Activated CD4-positive, alpha-beta T cell treated with anti-CD3 and anti-CD28 coated beads, Interleukin-2, amount 10 ng/mL, durations not matched to agents 24 days and 14 days (primary cell): ENCODE measurements at places on chromosomes 3 and 15.

- no peak for DNase-seq
Observed at GRCh38 chr3:97820780-97821179, 1.0 kb upstream of the CRYBG3 start.

DNA sequence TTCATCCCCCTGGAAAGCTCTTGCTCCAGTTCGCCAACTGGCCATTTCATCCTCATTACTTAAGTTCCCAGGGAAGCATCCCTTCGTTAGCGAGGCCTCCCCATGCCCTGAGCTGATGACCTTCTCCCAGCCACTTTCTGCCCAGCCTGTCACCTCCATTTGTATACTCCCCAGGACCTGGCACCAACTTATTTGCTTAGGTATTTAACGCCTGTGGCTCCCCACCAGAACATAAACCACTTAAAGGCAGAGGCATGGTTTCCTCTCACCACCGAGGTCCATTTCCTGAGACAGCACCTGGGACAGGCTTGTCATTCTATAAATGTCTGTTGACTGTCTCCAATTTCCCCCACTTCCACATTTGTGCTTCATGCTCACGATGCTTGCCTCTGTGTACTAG lies 189.0 kb downstream of the ZNF621 start:
- no peak for DNase-seq

- DNase-seq: no peak
Observed at GRCh38 chr15:81666839-81667238, 292.8 kb upstream of the TMC3 start.

DNA sequence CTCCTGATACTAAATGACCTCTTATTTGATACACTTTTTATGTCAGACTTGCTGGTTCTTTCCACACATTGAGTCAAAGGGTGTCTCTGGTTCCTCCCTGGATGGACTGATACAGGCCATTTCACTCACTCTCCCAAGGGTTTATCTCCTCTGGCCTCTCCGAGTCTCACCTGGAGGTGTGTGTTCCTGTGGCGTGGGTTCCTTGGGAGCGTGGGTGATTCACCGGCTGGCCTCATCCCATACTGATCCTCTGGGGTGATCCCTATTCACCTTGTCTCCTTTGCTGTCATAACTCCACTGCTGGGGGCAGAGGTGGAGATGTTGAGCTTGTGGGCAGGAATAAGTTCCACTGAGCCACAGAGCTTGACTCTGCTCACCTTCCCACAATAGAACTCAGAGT lies 61.1 kb downstream of the ST6GAL1 start:
- DNase-seq: no peak

DNA sequence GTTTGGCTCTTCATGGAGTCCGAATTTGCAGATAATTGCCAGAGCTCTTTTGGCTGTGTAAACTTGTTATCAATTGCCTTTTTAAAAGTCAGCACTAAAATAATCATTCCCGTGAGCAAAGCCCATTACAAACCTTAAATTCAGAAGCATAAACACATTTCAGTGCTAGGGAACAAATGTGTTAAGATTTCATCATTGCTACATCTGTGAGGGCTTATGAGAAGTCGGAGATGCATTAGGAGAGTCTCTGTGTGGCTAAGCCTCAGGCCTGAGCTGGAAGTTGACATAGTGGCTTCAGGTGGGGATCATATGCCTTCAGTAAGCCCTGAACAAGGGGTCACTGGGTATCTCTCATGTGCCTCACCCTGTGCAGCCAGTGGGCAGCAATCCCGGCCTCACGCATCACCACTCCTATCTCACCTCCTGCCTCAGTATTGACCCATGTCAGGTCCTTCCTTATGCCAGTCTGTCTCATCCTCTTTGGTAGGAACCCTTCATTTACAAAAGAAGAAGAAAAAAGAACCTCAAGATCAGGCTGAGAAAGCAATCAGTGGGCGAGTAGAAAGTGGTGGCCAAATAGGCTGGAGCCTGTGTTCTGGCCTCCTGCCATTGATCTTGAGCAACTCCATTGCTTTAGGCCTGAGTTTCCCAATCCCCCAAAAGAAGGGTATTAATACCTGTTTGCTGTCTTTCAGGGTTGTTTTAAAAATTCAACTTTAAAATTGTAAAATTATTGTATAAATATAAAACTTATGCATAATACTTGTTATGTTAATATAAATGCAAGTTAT lies 233.5 kb downstream of the IL20RB start:
- peak; percentile 33 for DNase-seq

DNA sequence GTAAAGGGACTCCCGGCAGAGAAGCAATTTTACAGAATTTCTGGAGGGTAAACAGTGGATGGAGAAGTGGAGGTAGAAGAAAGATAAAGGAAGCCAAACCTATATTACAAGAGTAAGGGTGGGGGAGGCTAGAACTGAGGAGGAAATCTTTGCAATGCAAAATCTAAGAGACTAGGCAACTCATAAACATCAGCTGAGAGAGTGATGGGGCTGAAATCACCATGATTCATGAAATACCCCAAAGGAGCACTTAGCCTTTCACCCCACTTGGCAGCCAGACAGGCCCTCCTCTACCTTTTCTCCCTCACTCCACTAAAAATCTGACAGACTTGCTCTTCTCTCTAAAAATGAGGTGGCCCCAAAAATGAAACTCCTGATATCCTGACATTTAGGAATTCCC lies 19.5 kb upstream of the ZBTB38 start:
- DNase-seq: no peak

GRCh38 chr3:56355570-56356185 lies 112.6 kb downstream of the ERC2 start:
- no peak for DNase-seq

DNA sequence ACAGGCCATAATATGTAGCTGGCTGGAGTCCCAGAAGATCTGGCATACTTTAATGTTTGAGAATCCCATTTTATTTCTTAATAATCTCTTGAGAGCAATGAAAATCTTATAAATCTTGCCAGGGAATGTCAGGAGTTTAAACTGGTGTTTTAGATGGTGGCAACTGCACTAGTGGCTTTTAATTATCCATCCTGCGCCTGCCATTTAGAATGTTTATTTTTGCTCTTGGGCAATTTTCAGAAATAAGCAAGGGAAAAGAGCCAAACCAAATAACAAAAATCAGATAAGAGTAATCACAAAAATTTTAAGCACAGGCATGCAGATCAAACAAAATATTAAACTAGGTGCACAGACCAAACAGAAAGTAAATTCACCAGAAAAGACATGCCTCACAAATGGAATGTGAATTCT lies 41.9 kb upstream of the UBP1 start:
- DNase-seq: peak; percentile 12

GRCh38 chr15:77025083-77025901 lies 30.4 kb downstream of the PSTPIP1 start:
- DNase-seq: no peak

DNA sequence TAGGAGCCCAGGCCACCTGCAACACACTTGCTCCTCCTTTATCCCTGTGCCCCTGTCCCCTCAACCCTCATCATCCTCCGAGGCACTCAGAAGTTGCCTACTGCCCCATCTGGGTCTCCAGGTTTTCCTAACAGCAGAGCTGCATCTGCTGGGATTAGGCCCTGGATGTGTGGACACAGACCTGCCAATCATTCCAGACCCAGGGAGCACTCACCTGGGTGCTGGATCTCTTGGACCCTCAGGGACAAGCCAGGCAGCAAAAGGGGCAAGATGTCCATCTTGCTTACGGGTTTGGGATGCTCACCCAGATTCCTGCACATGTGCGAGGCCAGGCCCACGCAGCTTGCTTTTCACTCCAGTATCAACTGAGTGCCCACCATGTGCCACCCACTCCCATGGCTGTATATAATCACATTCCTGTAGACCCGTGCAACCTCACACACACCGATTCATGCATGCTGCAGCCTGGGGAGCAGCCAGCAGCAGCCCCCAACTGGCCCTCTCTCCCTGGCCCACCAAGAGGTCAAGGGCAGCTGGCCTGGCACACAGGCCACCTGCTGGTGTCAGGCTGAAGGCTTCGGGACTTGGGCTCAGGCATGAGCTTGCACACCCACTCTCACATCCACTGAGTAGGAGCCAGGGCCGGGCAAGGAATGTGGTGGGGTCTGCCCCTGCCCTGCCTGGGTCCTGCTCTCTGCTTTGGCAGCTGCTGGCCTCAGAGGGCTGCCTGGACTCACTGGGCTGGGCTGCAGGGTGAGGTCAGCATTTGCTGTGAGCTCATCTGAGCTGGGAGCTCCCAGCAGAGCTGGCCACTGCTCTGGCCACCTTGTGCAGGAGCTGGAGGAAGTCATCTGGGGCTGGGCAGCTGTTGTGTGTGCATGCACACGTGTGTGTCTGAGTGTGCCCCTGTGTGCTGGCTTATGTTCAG lies 14.9 kb downstream of the PRKCD start:
- no peak for DNase-seq

GRCh38 chr3:127763816-127764215 lies 58.5 kb downstream of the MGLL start:
- no peak for DNase-seq

DNA sequence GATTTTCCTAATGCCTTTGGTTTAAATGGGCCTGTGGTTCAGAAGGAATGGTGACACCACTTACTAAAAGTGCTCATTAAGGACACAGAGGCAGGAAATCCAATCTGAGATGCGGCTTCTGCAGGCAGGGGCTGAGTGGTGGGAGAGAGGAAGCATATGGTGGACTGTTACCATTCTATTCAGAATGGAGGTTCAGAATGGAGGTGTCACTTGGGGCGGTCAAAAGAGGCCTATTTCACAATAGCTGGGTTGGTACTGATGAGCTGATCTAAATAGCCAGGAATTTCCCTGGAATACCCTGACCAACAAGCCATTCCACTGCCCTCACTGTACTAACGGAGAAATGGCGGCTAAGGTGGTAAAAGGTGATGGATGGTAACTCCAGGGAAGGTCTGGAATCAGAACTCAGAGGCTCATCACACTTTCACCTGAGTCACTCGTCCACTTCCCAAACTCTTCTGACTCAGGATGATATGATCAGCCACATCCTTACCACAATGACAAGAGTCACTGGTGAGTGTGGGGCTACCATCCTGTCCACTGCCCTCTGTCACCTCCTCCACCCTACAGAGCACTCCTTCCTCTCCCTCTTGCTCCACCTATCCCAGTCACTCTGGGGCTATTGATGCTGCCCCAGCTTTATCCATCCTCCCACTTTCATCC lies 15.7 kb downstream of the RFT1 start:
- no peak for DNase-seq

DNA sequence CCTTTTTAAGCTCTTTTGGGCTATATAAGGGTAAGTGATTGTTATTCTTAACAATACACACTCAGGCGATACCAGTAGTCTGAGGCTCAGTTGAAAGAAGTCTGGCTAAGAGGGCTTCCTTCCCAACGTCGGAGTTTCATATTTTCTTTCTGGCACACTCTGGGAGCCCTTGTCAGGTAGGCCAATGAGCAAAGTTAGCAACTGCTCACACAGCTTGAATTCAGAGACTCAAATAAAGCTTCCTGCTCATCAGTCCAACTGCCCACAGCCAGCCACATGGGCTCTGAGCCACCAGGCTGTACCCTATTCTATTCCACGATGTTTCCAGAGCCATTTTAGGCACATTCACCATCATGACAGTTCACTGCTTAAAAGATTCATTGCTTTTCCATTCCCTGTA lies 155.1 kb upstream of the TBL1XR1 start:
- DNase-seq: no peak

DNA sequence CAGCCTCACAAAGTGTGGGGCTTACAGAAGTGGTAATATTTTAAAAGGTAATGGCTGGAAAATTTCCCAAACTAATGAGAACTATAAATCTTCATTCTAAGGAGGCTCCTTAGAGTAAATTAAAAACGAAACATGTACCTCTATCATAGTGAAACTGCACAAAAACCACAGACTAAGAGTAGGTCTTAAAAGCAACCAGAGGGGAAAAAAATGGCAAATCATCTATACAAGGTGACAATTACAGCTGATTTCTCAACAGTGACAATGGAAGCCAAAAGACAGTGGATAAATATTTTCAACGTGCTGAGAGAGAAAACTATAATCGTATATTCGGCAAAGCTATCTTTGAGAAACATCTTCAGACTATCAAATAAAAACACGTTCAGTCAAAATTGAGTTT lies 20.6 kb downstream of the HEG1 start:
- DNase-seq: no peak

- DNase-seq: no peak
Observed at GRCh38 chr15:40295297-40295696, 12.4 kb upstream of the ANKRD63 start.

DNA sequence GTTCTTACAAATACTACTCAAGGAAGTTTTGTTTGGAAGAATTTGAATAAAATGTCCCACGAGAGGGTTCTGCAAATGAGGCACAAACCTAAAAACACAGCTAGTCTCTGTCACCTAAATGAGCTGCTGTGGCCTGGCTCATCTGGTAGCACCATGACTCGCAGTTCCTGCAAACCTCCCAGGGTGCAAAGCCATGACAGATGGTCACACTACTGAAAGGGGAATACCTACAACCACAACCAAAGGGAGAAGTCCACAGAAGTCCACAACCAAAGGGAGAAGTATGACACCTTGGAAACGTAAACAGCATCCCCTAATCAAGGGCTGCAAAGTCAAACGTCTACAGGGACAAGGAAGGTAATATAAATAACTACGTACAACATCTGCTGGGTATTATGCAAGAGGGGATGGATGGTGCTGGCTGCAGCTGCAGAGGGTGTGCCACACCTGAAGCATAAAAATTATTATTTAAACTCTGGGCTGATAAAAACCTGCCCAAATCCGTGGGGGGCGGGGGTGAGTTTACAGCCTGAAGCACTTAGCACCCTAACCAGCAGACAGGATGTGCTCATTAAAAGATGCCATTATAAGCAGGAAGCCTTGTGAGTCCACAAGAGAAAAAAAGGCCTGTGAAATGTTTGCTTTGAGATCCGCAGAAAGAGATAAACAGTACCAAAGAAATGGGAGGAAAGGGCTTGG lies 184.0 kb downstream of the MAGI1 start:
- DNase-seq: no peak

- DNase-seq: no peak
Observed at GRCh38 chr3:35936571-35936970, 297.2 kb downstream of the ARPP21 start.

DNA sequence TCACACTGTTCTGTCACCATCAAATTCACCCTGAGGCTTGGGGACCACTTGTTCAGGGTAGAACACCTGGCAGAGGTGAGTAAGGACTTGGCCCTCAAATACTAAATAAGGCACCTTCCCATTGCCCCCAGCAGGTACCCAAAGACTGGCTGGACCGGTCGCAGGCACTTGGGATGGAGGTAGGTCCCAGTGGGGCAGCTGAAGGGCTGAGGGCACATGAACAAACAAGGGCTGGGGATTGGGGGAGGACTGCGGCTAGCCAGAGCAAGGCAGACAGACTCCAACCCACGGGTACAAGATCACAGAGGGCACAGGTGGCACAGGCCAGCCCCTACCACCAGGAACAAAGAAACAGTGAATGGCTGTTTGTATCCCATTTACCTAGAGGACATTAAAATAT lies 1.9 kb downstream of the MRPS25 start:
- no peak for DNase-seq

DNA sequence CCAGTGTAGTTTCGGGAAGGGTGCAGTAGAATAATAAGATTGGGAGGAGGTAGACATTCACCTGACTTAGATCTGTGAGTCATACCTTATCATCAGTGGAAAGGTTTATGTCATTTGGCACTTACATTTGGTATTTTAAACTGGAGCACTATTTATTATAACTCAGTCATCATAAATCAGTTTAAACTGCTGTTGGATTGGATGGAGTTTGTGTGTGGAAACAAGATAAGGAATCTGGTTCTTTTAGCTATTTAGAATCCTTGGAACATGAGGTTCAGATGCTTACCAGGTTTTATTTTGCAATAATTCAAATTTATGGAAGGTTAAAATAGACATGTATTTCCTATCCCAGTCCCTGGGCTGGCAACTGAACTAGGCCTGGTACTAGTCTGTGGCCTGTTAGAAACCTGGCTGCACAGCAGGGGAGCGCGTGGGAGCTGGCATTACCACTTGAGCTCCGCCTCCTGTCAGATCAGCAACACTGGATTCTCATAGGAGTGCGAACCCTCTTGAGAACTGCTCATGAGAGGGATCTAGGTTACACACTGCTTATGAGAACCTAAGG lies 34.5 kb downstream of the ZFAND6 start:
- no peak for DNase-seq
